Effector memory CD4-positive, alpha-beta T cell (primary cell): ENCODE measurements at places on chromosomes 4 and X.

DNA sequence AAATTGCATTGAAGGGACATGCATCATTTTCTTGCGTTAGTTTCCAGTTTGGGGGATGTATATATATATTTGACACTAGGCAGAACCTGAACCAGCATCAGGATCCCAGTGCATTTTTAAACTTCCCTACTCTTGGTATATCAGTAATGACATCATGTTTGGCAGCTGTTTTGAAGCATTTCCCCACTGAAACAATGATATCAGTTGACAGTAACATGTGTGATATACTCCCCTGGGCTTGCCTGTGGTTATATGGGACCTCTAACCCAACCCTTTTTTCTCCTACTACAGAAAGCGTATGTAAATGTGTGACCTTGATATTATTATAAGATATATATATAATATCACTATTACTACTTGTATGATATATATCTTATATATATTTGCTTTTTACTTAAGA, 225.9 kb upstream of the CASK start:
- DNase-seq: no peak

DNA sequence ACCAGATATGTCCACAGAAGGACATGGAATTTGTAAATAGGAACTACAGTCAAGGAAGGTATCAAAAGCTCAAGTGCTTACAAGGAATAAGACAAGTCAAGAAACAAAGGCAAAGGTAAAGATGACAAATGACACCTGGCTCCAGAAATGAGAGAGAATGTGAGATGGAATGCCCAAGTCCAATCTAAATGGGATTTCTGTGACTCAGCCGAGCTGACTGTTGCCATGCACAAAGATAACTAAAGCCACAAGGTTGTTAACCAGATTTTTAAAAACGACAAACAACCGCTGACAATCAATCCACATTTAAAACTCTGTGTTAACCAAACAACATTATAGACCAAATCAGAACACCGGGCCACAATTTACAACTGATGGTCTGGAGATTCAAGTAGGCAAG, 1.1 kb downstream of the NFXL1 start:
- no peak for DNase-seq

DNA sequence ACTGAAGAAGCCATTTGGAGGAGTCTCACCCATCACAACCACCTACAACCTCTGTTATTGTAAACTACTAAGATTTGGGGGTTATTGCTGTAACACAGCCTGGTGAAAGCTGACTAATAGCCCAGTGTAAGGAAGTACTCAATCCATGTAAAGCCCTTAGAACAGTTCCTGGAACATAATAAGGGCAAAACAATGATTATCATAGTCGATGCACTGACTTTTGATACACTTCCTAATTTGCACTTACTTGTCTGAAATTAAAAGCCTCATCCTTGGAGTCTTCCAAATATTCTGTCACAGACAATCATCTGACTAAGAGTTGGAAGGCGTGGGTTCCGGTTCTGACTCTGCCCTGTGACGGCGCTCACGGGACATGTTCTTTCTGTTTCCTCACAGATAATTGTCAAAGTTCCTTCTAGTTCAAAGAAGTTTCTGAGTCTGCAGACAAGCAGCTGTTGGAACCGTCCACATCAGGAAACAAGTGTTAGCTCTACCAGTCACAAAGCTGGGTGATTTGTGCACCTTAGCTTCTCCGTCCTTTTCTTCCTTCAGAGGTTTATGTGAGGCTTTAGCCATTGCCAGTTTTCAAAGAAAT, 33.4 kb upstream of the RASGEF1B start:
- DNase-seq: peak; percentile 37

DNA sequence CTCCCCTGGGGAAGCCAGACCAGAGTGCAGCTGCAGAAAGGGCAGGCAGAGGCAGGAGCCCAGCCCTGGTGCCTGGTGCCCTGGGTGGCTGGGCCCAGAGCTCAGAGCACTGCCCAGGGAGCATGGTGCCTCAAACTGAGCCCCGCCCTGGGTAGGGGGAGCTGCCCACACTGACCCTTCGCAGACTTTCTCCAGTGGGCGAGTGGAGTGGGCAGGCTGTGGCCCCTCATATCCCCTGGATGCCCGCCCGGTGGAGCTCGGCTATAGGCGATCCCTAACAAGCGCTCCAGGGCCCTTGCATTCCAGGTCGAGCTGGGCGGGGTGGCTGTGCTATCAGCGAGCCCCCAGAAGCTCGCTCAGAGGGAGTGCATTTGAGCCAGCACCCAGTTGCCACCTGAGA, 17.1 kb upstream of the ADRA2C start:
- DNase-seq: no peak

DNA sequence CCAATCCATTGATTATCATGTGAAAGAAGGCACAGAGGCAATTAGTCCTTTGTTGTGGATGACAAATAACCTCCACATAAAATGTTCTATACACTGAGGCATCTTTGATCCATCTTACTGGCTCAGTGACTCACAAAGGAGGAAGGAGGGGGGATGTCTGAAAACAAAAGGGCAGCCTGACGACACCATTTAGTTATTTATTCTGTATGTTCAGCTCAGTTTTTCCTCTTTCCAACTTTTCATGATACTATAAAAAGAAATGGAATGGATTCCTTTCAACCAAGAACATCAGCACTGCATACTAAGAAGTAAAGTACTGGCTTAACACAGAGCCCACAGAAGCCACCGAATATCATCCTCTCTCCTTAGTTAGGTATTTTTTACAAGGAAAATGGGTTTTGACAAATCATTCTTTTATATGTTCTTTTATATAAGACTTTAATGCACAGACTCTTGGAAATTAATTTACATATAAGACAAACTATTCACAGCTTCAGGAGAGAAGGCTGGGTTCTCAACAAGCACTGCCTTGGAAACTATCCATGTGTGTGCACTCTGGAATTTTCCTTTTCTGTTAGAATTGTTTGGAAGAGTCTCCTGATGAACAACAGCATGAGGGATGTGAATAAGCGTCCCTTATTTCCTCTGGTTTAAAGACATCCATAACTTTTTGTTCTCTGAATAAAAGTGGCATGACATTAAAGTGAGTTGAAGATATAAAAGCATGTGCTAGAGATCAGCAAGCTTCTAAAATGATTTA, 135.6 kb downstream of the TSPAN5 start:
- no peak for DNase-seq

DNA sequence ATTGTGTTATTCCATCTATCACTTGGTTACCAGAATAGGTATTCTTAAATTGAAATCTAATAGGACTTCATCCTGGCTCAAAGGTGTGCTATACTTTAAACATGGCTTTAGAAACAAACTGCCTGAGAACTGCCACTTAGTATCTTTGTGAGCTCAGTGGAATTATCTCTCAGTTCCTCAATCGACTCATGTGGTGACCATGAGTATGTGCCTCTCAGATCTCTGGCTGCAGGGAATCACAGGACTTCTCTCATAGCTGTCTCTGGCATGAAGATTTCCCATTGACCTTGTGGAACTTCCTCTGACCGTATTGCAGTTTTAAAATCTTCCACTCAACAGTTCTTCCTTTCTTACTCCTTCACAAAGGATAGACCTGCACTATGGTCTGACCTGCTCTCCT, 681.9 kb upstream of the BOD1L1 start:
- no peak for DNase-seq

- no peak for DNase-seq
Measured at GRCh38 chr4:186669159-186669731, 54.4 kb downstream of the FAT1 start.
